ENCODE measurements at places on chromosomes 7 and 10.

DNA sequence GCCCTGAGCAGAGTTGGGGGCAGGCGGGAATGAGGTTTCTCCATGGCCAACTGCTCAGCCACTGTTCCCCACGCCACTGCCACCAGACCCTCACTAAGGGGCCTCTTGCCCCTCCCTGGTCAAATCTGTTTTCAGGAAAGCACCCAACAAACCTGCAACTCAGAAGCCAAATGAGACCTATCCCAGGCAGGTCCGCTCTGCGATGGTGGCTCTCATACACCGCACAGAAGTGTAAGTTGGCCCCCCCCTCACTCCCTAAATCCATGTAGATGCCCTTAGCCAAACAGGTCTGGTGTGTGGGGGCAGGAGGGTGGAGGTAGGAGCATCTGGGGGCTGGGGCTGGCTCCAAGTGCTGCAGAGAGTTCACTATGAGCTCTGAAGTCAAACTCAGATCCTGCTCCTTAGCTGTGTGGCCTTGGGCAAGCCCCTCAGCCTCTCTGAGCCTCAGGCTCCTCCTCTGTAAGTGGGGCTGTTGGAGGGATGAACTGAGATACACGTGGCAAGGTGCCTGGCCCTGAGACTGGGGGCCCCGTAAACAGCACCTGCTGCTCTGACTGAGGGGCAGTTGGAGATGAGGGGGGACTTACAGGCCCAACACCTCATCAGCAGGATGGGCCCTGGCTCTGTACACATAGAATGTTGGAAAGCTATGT lies 1.1 kb downstream of the MMRN2 start:
- DNase-seq, result no peak

GRCh38 chr10:43760514-43760913 lies 111.8 kb upstream of the ZNF32 start:
- DNase-seq, result no peak

DNA sequence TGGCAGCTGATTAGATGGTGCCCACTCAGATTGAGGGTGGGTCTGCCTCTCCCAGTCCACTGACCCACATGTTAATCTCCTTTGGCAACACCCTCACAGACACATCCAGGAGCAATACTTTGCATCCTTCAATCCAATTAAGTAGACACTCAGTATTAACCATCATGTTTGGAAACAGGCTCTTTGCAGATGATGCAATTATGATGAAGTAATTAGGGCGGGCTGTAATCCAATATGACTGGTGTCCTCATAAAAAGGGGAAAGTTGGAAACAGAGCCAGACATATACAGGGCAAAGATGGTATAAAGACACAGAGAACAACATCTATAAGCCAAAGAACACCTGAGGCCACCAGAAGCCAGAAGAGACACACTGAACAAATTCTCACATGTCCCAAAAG lies 658.6 kb downstream of the CCSER2 start:
- DNase-seq, result no peak

- DNase-seq, result no peak
Observed at GRCh38 chr7:57205000-57205399, 72.8 kb upstream of the ZNF479 start.

DNA sequence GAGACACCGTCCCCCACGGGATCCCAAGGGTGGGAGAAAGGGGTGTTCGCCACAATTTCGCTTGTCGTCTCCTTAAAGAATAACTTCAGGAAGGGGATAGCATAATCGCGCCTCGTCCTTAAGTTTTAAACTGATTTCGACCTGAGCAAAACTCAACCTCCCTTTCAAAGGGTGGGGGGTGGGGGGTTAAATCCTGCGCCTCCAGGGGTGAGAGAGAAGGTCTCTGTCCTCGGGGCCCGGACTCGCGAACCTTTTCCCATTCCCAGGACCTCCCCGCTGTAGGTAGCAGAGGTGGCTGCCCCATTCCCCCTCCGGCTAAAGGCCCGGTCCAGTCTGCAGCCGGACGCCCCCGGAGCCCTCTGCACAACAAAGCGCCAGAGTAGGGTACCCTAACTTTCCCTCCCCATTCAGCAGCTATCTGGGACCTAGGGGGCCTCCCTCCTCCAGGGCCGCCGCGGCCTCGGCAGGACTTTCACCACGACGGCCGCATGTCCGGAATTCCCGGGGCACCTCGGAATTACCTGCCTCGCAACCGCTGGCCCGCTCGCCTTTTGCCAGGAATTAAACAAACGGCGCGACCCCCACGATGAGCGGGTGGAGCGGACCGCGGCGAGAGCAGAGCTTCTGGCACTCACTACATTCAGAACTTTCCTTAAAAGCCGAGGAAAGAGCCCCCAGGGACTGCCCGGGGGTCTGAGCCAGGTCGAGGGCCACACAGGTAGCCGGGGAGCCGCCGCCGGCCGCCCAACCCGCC lies 1.7 kb downstream of the CDK6 start:
- no peak for DNase-seq

GRCh38 chr10:45553155-45553554 lies 119.4 kb downstream of the ZFAND4 start:
- DNase-seq, result no peak

DNA sequence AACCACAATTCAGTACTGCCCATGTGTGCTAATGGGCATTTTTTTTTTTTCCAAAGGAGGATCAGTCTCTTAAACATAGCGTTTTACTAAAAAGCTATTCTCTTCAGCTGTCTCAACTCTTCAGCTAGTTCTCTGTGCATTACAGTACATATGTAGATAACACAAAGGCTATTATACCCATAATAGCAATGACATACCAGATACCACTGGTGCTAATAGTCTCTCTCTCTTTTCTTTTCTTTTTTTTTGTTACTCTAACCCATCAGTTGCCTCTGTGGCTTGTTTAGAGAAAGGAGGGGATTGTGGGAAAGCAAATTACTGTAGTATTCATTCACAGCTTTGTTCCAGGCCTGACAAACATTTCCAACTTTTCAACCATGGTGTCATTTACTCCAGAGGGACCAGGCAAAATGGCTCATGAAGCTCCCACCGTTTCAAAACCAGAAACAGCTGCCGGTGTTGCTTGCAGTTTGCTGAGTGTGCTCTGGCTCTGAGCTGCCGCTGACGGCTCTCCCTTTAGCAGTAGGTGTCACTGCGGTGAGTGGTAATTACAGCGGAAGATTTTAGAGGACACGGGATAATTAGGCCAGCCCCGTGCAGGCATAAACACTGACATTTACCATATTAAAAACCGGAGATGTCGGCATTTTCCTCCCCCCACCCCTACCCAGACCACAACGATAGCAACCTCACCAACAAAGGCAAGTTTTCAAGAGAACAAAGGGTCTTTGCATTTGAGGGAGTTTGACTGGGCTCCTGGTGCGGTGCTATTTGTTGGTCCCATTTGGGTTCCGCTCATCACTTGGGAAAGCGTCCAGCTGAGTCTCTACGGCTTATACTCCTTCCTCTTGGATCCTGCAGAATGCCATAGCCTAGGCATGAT lies 1005.5 kb downstream of the KCNMA1 start:
- DNase-seq, result no peak

- DNase-seq, result no peak
Observed at GRCh38 chr7:154375956-154376355, 323.8 kb downstream of the DPP6 start.

GRCh38 chr7:37107047-37107750 lies 341.5 kb downstream of the ELMO1 start:
- DNase-seq, result no peak

DNA sequence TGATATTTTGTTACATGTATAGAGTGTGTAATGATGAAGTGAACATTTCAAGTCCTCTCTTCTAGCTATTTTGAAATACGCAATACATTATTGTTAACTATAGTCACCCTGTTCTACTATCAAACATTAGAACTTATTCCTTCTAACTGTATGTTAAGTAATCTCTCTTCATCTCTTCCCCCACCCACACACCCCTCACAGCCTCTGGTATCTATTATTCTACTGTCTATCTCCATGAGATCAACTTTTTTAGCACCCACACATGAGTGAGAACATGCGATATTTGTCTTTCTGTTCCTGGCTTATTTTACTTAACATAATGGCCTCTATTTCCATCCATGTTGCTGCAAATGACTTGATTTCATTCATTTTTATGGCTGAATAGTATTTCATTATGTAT lies 57.7 kb upstream of the EGR2 start:
- no peak for DNase-seq

DNA sequence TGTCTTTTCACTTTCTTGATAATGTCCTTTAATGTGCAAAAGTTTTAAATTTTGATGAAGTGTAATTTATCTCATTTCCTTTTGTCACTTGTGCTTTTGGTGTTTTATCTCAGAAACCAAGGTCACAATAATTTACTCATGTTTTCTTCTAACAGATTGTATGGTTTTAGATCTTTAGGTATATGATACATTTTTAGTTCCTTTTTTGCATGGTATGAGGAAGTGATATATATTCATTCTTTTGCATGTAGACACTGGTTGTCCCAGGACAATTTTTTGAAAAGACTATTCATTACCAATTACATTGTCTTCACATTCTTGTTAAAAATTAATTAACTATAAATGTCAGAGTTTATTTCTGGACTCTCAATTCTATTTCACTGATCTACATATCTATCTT lies 39.8 kb upstream of the GPR22 start:
- no peak for DNase-seq

DNA sequence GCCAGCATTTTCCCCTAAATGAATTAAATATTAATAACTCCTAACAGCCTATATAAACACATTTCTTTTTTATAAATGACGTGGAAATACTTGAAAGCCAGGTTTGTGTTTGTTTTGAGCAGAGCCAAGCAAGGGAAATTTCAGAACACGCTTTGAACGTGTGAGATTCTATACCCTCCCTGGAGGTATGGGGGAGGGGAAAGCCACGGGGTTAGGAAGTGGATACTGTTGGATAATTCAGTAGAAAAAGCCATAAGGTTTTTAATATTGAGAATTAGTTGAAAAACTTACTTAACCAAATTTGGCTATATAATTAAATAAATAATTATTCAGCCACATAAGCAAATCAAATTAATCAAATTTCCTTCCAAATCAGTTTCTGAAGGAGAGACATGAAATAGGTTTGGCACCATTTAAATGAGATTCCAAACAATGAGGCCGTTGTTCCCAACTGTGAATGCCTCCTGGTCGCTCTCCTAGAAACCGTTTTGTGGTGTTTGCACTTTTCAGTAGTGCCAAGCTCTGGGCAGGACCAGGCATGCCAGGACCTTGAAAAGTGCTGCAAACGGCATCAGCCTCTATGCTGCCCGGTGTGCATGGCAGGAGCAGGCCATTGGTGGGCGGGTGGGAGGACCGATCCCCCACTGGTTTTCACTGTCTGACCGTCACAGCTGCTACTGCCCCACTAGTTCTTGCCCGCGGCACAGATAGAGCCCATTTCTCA lies 88.1 kb downstream of the SEPTIN14 start:
- peak; percentile 89 for DNase-seq

DNA sequence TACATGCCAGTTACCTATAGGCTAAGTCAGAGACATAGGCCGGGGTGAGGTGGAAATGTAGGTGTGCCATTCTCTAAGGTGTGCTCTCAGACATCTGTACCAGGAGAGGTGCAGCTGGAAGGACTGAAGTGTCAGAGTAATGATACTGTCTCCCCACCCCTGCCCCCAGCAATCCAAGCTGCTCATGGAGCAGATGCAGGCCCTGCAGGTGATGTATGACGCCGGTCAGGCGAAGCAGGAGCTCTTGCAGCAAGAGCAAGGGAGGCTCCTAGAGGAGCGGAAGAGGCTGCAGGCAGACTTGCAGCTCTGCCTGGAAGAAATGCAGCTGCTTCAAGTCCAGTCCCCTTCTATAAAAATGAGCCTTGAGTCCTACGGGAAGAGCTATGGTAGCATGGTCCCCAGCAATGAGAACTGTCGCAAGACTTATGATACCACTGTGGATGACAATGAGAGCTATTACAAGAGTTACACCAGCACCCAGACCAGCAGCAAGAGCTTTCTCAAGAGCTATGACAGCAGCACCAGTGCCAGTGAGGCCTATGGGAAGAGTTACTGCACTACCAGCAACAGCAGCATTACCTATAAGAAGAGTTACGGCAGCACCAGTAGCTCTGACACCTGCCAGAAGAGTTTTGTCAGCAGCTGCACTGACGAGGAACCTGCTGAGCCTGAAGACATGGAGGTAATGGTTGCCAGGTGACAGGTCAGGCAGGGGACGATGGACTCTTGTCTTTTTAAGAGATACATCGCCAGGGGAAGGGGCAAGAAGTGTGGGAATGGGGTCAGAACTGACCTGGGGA lies 18.4 kb upstream of the FLNC start:
- peak; percentile 38 for DNase-seq

DNA sequence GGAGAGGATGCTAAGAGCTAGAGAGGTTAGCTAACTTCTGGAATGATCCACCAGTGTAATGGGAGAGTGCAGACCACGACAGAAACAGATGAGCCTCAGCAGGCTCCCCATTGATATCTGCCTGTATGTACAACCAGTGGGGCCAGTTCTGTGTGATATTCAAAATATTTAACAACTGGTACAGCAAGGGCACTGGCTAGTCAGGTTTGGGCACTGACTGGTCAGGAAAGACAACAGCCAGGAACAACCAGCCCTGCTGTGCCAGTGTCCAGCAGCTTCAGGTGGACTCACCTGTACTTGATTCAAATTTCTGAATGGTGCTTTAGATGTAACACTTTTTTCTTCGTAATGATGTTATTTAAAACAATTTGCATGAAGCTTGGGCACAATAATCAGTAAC lies 5.9 kb upstream of the TRIL start:
- no peak for DNase-seq

- DNase-seq, result no peak
Observed at GRCh38 chr10:61359452-61359851, 93.7 kb downstream of the TMEM26 start.

- DNase-seq, result no peak
Observed at GRCh38 chr10:35056686-35057085, 33.5 kb downstream of the CUL2 start.

DNA sequence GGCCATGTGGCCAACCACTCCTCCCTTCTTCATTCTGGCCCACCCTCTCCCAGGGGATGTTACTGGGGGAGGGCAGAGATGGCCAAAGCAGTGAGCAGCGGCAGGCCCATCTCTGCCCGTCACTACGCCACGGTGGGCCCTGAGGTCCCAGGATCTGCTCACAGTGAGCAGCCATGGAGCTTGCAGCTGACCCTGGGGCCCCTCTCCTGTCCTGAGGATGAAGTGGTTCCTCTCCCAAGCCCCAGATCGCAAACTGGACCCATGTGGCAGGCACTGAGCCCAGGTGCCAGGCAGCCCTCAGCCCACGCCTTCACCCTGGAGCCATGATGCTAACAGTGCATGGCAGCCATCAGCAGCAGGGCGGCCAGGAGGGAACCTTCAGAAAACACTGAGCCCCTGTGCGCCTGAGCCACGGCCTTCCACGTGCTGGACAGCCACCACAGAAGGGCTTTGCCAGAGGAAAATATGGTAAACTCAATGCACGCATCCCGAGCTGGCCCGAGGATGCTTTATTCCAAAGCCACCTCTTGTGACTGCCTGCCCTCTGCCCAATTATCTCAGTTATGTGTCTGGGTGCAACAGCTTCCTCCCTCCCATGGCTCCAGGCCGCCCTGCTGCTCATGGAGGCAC lies 485.7 kb downstream of the PTPRN2 start:
- DNase-seq, result no peak

All from DMS79 treated with DMSO at 0.1 percent for 48 hours (cell line).